Forelimb muscle (tissue), 1 donor: ENCODE measurements at places on chromosomes 11 and 22.

GRCh38 chr22:48489551-48490499, 1337.8 kb downstream of the BRD1 start:
- no peak for DNase-seq

DNA sequence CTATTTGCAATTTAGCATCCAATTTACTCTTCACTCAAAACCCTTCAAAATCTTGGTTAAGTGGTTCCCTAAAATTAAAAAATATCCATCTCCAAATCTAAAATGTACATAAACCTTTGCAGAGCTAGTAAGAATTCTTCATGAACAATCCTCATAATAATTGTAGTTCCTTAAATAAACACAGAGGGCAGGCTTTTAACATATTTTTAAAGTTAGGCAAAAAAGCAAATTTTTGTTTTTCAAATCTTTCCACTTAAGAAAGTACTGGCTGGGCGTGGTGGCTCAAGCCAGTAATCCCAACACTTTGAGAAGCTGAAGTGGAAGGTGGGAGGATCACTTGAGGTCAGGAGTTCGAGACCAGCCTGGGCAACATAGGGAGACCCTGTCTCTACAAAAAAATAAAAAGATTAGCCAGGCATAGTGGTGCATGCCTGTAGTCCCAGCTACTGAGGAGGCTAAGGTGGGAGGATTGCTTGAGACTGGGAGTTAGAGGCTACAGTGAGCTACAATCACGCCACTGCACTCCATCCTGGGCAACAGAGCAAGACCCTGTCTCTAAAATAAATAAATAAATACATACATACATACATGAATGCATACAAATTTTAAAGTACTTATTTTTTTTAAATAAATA, 25.1 kb upstream of the PLAAT3 start:
- no peak for DNase-seq

GRCh38 chr11:72014761-72015320, 16.1 kb downstream of the IL18BP start:
- DNase-seq: no peak

- no peak for DNase-seq
Measured at GRCh38 chr22:42001121-42001520, 2.5 kb downstream of the WBP2NL start.

DNA sequence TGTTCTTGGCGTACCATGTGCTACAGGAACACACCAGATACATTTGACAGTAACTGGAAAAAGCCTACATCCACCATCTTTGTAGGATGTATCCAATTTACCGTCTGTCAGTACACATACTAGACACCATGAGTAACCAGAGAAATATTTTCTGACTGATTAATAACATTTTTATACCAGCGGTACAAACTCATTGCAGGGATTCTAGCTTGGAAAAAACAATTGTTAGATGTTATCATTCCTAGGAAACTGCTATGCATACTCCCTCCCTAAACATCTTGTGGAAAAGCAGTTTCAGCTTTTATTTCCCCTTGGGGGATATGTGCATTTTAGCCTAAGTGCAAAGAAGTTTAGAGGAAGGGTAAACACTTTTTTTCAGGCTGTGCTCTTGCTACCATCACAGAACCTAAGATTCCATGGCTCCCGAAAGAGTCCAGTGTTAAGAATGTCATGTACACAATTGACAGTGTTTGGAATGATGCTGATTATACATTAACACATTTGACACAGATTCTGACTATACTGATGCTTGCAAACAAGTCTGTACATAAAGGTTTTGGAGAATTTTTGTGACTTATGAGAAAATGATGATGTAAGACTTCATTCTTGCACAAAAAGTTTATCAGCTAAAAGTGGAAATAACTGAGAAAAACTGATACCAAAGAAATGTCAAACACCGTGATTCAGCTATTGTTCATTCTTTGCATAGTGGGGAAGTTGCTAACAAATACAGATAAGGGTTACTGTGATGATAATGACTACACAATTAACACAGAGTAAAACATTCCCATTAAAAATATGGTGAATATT, 23.7 kb downstream of the NCF4 start:
- no peak for DNase-seq

GRCh38 chr22:21666786-21667185, 974 bp downstream of the PPIL2 start:
- DNase-seq: no peak

- DNase-seq: no peak
Measured at GRCh38 chr11:82796998-82797961, 63.6 kb upstream of the FAM181B start.

DNA sequence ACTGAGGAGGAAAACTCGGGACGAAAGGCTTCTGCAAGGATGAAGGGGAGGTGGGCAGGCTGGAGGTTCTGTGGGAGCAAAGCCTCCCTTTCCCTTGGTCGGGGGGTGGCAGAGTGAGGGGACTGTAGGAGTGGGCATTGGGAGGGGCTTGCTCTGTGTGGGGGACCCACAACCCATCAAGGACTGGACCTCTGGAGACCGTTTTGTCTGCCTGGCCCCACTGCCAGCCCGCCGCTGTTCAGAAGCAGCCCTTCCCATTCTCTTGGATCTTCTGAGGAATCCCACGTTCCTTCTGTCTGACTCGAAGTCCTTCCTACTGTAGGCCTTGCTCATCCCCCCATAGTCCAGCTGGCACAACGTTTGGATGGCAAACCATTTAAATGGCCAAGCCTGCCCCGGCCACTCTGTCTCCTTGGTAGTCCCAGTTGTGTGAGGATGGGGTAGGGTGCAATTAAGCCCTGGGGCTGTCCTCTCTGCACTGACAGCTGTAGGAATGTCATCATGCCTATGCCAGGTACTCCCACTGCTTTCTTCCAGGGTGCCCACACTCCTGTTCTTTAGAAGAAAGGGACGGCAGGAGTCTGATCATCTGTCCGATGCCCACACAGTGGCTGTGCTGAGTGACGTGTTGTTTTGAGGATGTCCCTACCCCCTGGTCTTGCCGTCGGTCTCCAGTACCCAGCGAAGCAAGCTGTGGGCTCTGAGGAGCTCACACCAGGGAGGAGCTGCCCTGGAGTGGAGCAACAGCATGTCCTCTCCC, 17.0 kb upstream of the NECTIN1 start:
- no peak for DNase-seq

DNA sequence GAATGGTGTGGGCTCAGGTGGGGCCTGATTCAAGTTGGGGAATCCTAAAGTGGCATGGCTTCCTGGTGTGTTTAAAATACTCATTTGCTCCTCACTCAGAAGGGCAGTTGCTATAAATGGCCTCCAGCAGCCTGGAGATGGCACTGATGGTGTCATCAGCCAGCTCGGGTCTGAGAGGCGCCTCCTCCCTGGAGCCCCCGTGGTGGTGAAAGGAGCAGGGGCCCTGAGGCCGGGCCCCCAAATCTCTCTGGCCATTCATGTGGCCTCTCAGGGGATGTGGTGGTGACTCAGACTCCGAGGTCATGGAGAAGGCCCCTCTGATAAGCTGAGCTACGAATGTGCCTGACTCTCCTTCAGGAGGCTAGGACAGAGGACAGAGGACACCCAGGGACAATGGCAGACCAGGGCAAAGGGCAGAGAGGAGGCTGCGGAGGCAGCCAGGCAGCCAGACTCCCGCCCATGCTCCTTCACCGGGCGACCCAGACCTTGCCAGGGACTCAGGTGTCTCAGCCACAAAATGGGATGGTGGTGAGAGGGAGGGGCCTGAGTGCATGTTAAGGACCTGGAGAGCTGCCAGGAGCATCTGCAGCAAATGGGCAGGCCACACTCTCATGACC, 129.2 kb downstream of the CTTN start:
- DNase-seq: no peak

DNA sequence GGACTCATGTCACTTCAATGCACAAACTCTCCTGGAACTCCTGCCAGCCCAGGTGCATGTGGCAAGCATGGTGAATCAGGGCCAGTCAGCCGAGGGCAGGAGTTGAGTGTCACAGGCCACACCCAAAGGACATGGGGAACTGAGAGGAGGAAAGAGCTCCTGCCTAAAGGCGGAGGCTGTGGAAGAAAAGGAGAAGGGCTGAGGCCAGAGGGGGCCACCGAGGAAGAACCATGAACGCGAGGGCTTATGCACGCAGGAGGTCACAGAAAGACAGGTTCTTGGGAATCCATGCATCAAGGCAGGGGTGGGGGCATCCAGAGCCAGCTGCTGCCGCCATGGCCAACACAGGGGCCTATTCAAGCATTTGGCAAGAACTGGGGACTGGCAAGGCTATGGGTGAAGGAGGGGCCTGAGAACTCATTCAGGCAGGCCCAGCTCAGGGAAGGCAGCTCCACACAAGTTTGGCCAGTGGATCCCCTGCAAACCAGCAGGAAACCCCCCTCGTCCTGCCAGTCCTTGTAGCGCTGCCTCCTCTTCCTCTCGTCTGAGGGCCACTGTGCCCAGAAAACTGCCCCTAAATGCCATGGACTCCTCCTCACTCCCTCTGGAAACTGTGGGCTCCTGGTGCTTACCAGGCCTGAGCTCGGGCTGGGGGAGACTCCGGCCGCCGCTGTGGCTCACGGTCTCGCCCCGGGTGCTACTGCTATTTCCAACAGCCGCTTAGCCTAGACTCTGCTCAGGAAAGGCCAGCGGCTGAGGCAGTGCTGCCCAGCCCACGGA, 15.4 kb downstream of the PPM1F start:
- no peak for DNase-seq

DNA sequence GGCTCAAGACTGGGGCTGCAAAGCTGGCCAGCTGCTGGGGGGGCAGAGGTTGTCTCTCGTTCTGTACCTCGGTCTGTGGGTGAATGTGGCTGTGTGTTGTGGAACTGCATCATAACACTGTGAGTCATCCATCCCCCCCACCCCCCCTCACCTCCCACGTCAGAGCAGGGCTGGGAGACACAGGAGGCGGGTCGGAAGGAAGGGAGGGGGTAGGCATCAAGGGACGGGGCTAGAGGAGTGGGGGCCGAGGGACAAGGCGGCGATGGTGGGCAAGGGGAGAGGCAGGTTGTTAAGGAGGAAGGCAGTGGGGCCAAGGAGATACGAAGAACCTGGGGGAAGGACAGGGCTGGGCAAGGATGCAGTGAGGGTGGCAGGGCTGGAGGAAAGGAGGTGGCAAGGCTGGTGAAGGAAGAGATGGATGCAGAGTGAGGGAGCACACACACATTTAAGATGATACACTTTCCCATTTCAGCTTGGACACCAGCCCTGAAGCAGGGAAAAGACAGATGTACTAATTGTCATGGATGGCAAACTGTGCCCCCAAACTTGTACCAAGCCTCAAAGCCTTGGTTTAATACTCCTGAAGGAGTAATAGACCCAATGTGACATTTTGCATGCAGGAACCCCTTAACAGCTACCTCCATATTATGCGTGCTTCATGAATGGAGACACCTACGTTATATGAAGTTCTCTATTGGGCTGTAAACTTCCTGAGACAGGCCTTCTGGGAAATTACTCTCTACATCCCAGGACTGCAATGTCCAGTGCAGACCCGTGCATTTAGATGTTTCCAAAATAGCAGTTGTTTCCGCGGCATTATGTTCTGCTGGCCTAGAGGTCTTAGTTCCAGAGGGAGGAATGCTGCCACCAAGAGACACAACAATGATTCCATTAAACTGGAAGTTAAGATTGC, at the start of gene YPEL4:
Gene YPEL4 (minus strand): TSS at position 87 of the 913 bp plus-strand sequence. CDS start 2,805 bp downstream, outside the sequence.
- DNase-seq: no peak

DNA sequence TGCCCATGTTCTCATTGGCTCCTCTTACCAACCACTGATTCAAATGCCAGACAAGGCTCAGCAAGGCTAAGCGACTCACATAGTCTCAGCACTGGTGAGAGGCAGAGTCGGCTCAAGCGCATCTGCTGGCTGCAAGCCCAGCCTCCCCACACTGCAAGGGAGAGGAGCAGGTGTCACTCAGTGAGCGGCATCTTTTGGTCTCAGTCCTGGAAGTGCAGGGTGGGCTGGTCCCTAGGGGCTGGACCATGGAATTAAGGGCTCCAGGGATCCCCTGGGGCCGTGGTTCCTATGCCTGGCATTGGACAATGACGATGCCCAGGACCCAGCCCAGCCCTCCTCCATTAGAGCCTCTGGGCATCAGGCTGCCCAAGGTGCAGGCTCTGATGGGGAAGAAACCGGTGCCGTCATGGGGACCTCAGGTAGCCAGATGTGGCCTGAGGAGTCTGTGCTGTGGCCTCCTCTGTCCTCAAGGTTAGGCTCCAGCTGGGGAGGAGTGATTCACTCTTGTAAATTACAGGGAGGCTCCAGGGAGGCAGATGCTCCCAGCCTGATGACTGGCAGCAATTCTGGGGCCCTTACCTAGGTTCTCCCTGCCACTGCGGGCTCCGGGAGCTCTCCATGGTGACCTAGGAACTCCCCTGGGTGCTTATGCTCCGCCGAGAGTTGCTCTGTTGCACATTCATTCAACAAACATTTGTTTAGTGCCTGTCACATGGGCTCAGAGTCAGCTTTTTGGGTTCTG, 28.0 kb downstream of the FADS2 start:
- no peak for DNase-seq

DNA sequence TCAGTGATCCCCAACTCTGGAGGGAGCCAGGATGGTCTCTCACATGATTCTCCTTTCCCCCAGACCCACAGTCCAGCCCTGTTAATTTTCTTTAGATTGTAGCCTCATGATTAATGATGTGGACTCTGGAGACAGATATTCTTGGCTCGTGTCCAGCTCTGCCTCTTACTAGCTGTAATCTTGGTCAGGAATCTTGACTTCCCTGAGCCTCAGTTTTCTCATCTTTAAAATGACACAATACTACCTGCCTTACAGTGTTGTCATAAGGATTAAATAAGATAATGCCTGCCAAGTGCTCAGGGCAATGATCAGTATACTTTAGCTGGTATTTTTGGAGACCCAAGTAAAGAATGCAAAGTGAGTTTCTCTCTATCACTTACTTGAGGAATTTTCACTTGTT, 60.0 kb downstream of the SPECC1L start:
- DNase-seq: no peak

DNA sequence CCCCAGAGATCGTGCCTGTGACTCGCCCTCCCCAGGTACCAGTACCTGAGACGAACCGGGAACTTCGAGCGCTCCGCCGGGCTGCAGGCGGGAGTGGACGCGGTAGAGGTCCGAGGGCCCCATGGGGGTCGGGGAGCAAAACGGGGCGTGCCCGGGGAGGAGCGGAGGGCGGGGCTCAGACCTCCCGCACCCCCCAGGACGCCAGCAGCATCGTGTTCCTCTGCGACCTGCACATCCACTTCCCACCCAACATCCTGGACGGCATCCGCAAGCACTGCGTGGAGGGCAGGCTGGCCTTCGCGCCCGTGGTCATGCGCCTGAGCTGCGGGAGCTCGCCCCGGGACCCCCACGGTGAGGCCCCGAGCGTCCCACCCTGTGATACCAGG, 10.8 kb downstream of the B4GALNT4 start:
- DNase-seq: no peak
